ENCODE measurements at places on chromosomes 3 and 15. TPM values are rescaled to one million over a fixed set of nuclear protein-coding genes. Genes with fewer than 3 reads are reported as not detected.

The PRR20G gene
- not detected for total RNA-seq

The PCOLCE2 gene
- total RNA-seq: 0.74 TPM

The CAMP gene
- total RNA-seq: not detected

The EOMES gene
- 0.32 TPM for total RNA-seq

DNA sequence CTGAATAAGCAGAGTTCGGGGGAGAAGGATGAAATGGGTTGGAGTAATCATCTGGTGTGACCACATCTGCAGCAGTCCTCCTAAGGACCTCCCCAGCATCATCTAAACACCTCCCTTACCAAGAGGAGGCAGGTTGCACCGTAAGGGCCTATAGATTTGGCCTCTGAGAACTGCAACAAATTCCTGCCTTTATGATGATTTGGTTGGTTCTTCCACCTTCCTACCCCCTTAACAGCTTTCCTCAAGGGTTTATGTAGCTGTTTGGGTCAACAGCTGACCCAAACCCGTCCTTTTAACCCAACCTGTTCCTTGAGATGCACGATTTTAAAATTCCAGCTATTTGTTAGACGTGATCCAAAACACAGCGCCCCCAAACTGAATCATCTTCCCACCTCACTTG, 58.2 kb downstream of the AAGAB start:
- ATAC-seq: no peak

- ATAC-seq: no peak
Observed at GRCh38 chr3:98743071-98743470, 20.1 kb upstream of the ST3GAL6 start.

DNA sequence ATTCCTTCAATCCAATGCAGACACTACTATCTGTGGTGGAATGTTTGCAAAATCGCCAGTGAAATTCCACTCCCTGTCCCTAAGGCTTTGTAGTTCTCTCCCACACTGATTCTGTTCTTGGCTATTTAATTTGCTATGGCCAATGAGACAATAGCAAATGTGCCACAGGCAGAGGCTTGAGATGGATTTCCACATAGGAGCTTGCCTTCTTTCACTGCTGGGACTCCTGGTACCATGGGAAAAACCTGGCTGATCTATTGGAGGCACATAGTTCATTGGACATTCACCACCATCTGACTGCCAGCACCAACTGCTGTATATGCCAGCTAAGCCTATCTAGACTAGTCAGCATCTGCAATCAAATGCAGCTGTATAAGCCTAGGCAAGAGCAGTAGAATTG, 103.8 kb downstream of the NR1D2 start:
- ATAC-seq: no peak

DNA sequence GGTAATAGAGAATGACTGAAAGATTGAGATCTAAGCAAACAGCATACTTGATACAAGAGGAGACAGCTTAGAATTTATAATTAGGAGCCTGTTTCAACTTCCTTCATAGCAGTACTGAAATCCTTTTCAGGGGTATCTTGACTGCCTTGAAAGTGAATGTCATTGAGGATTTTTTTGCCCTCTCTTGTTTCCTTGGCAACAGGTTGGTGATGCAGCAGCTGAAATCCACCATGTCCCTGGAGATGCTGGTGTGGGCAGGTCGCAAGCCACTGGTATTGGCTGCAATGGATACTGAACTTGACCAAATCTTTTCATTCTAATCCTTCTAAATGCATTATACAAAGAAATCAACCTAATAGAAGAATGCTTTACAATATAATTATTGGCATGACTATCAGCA, 59.3 kb upstream of the GAP43 start:
- no peak for ATAC-seq

DNA sequence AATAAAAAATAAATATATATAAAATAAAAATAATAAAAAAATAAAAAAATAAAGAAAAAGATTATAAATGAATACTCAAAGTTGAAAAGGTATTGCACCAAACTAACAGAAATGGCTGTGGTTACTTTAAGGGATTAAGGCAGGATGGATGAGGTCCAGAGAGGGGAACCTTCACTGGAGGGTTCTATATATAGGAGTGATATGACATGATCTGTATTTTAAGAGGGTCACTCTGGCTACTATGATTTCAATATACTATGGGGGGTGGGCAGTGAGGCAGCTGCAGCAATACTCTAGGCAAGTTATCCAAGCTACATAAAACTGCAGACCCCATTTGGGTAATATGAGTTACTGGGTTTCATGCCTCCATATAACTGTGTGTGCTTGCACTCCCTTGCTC, 24.6 kb downstream of the ACAD11 start:
- no peak for ATAC-seq

DNA sequence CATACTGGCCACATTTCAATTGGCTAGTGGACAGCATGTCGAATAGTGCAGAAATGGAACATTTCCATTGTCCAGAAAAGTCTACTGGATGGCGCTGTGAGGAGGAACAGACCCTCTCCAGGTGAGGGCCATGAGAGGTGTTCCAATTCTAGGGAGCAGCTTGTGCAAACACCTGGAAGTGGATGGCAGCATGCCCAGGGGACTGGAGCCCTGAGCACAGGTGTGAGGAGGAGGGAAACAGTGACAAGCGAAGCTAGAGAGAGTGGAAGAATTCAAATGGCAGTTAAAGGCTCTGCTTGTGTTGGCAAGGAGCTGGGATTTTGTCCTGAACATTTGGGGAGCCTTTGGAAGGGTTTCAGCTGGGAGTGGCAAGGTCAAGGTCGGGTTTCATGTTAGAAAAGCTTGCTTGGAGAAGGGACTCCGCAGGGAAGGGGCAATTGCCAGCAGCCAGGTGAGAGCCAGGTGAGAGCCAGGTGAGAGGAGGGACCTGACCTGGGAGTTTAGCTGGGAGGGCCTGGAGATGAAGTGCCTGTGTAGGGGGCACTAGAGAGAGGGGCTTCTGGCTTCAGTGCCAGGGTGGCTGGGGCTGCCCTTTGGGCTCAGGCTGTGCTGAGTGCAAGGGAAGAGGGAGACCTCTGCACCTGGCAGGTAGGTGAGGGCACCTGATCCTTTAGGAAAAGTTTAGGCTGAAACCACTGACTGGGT, 93.8 kb downstream of the LINGO1 start:
- ATAC-seq: no peak

DNA sequence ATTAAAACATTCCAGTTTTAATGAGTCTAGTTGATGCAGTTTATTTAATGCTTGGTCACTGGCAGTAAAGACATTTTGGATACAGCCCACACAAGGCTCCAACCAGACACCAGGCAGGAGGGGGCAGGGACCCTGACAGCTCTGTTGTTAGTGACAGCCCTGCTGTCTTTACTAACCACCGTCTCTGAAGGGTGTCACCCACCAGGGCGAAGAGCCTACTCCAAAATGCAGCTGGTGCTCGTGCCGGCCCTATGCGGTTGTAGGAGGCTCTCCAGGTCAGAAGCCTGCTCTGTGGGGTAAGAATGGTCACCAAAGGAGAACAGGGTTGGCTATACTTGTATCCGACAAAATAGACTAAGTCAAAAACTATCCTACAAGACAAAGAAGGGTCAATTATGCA, 132.2 kb downstream of the ATP10A start:
- no peak for ATAC-seq

DNA sequence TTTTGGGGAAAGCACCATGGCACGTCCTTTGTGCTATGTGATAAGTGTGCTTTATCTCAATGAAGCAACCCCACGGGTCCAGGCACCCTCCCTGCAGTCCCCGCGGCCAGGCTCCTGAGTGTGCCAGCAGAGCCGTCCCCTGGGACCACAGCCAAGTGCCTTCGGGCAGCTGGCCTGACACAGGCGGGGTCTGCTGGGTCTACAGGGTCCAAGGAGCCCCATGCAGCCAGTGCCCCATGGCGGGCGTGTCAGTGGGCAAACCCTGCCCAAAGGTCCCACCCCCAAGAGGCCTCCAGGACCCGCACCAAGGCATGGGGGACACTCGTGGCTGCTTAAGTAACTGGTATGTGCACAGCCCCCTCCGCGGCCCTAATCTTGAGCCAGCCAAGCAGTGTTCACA, 35.3 kb downstream of the KLHL25 start:
- ATAC-seq: no peak

- ATAC-seq: peak; percentile 38
Observed at GRCh38 chr3:15206662-15207576, 873 bp downstream of the CAPN7 start.

All from activated T-helper 17 cell treated with anti-CD3 and anti-CD28 coated beads, Interleukin-2, amount 50 U/mL, for 72 hours (primary cell).